Stimulated activated naive B cell treated with anti-CD40 and anti-IgM and Interleukin-4, amounts not matched to agents 10 μg/mL and 1 μg/mL and 100 μg/mL, for 72 hours (primary cell): ENCODE measurements at places on chromosomes 1 and 21.

- no peak for DNase-seq
Measured at GRCh38 chr1:154453574-154454352, 48.3 kb upstream of the TDRD10 start.

DNA sequence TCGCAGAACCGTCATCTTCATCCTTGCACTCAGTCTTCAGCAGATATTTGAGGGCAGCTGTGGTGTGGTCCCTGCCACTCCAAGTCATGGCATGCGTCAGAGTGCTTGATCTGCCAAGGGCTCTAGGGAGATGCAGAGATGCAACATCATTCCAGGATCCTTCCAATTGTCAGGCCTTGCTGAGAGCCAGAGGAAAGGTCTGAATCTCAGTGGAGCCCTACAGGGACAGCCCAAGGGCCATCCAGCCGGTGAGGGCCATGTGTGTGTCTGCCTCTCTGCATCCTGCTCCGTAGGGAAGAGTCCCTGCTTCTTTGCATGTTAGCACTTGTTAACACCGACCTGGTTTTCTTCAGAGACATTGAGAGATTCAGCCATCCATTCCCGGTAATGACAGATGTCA lies 17.6 kb downstream of the MAPKAPK2 start:
- no peak for DNase-seq

DNA sequence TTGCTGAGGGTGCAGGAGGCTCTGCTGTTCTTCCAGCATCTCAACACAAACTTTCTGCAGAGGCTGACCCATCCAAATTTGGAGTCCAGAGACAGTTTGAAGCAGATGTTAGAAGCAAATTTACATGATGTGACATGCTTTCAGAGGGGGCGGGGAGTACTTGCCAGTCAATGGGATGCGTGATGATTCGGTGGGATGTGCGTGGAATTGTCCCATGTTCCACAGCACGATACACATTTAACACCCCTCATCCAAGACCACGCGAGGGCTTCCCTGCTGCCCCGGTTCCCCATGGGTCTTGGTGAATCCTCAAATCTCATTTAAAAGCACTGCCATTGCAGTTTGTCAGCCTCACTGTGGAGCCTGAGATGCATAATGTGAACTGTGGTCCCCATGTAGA lies 78.6 kb upstream of the TLR5 start:
- no peak for DNase-seq

DNA sequence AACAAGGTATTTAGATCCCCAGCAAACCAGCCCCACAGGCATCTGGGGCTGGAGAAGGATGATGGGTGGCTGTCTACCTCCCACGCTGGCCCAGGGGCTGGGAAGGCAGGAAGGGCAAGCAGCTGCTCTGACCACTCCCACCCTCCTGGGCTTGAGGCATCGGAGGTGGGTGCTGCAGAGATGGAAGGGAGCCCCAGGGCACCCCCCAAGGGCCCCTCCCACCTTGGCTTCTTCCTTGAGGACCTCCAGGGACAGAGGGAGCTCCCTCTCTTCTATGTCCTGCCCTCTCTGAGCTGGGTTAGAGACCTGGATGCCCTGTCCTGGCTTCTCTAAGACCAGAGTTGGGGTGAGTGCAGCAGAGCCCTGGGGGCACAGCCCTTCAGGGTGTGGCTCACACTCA lies 3.1 kb downstream of the CD52 start:
- DNase-seq, result no peak

DNA sequence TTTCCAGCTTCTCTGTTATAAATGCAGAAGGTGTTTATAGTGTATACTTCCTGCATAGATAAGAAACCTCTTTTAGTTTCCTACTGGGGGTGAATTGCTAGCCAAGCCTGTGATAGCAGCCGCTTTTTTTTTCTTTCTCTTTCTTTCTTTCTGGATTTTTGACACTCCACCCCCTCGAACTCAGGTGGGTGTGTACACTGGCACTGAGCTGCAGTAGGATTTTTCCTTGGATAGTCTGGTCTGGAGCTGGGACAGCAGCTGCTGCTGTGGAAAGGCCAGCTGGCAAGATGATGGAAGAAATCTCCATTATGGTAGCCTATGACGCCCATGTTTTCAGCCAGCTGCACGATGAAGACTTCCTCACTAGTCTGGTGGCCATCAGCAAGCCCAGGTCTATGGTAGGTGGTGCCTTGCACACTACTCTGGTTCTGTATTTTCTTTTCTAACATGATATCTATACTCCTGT lies 122.5 kb upstream of the CACYBP start:
- DNase-seq, result no peak

DNA sequence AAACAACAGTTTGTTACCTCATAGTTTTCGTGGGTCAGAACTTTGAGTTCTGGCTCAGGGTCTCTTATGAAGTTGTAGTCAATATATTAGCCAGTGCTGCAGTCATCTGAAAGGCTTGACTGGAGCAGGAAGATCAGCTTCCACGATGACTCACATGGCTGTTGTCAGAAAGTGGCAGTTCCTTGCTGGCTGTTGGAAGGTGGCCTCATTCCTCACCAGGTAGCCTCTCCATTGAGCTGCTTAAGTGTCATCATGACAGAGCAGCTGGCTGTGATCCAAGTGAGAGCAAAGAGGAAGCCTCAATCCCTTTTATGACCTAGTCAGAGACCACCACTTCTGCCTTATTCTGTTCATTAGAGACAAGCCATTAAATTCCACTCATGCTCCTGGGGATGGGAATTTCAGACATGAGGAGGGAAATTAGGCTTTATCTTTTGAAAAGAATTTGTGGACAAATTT lies 5.6 kb downstream of the OSBPL9 start:
- no peak for DNase-seq

DNA sequence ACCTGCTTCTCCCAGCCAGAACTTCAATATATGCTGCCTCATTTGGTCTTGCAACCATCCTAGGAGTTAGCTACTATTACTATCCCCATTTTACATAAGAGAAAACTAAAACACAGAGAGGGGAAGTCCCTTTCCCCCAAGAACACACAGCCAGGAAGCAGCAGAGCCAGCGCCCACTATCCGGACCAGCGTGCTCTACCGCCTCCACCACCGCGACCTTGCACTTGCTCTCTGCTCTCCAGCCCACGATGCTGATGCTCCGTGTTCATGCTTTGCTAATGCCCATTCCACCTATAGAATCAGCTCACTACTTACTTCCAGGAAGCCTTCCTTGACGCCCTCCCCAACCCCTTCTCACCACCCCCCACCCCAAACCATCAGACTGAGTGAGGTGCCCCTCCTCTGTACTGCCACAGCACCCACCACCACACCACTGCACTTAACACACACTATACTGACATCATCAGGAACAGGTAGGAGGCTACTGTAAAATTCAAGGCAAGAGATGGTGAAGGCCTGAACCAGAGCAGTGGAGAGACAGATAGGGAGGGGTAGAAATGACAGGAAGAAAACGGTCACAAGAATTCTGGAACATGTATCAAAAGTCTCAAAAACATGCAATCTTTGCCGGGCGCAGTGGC lies 9.4 kb downstream of the TMEM53 start:
- peak; percentile 19 for DNase-seq

- no peak for DNase-seq
Measured at GRCh38 chr21:15749082-15749860, 19.5 kb downstream of the USP25 start.

GRCh38 chr1:3831689-3832088 lies 25.3 kb downstream of the CEP104 start:
- DNase-seq, result no peak

GRCh38 chr1:205232945-205233397 lies 5.2 kb downstream of the TMCC2 start:
- no peak for DNase-seq

DNA sequence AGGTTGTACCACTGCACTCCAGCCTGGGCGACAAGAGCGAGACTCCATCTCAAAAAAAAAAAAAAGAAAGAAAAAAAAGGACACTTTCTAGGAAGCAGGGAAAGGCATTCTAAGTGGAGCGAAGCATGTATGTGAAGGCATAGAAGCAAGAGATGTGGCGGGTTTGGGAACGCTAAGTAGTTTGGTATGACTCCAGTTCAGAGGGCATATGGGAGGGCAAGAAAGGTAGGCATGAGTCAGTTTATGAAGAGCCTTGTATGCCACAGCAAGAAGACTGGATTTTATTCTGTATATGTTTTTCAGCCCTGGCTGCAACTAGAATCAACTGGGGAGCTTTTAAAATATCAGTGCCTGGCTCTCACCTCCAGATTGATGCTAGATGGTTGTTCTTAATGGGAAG lies 4.4 kb upstream of the ELOVL1 start:
- no peak for DNase-seq

DNA sequence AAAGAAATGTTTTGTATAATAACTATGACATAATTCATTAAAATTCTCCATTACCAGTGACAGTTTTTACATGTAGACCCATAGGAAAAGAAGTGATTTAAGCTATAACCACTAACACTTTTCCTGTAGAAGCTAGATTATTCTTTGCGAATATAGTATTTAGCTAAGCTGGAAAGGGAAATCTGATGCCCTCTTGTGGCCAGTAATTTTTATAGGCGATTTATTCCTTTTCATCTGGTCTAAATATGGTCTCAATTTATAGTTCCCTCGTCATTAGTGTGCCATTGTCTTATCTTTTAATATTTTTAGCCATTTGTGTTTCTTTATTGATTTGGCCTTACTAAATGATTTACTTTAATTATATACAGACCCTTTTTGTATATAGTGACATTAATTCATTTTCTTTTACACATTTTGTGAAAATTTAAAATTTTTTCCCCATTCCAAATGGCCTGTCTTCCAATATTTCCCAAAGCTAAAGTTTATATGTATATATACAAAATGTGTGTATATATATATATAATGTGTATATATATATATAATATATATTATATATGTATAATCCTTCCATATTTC lies 26.7 kb downstream of the BTG3 start:
- no peak for DNase-seq

- DNase-seq, result no peak
Measured at GRCh38 chr1:61638296-61638695, 86.6 kb downstream of the TM2D1 start.

DNA sequence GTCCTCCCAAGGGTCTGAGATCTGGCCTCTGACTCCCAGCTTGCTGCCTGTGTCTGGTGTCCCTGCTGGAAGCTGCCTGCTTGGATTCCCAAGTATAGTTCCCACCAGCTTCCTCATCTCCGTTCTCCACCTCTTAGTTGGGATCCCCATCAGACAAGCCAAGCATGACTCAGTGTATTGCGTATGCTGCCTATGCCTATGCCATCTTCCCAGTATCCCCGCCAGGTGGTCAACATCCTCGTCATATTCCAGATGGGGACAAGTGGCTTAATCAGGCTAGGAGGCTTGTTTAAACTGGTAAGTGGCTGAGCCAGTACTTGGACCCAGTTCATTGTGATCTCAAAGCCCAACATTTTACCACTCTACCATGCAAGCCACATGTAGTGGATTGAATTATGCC lies 204.4 kb downstream of the GRIK3 start:
- DNase-seq, result no peak

DNA sequence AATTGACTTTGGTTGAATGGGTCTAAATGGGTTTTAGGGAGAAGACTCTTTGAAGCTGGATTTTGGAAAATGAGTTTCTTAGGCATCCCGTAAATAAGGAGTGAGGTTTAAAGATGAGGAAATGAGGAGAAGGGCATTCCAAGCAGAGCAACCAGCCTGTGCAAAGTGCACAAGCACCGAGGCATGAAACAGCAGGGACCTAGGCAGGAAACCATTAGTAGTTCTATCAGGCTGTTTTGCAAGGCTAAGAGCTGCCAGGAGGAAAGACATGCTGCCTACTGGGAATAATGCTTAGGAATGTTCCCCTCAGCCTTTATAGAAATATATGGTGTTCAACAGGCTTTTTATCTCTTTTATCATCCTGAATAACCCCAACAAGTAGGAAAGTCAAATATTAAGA lies 153.1 kb upstream of the FGGY start:
- DNase-seq, result no peak

GRCh38 chr1:48726557-48727215 lies 50.0 kb downstream of the BEND5 start:
- no peak for DNase-seq

DNA sequence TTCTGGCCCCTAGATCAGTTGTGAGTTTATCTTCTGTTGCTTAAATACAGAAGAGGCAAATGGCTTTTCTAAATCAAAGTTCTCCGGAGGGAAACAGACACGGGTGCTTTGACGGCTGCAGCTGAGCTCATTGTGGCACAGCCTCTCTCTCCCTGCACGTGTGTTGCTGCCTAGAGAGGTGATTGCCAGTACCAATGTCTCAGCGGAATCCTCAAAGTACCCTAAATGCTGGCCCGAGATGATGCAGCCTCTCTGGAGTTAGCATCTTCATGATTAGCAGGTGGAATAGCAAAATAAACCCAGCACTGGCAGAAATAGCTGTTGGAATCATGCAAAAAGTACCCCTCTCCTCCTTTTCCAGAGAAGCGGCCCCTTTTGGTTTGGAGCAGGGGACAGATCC lies 192.2 kb downstream of the PRDM2 start:
- DNase-seq, result no peak

GRCh38 chr1:59520194-59520593 lies 223.3 kb downstream of the FGGY start:
- DNase-seq, result no peak

- no peak for DNase-seq
Measured at GRCh38 chr1:27973771-27974416, 14.1 kb downstream of the XKR8 start.

DNA sequence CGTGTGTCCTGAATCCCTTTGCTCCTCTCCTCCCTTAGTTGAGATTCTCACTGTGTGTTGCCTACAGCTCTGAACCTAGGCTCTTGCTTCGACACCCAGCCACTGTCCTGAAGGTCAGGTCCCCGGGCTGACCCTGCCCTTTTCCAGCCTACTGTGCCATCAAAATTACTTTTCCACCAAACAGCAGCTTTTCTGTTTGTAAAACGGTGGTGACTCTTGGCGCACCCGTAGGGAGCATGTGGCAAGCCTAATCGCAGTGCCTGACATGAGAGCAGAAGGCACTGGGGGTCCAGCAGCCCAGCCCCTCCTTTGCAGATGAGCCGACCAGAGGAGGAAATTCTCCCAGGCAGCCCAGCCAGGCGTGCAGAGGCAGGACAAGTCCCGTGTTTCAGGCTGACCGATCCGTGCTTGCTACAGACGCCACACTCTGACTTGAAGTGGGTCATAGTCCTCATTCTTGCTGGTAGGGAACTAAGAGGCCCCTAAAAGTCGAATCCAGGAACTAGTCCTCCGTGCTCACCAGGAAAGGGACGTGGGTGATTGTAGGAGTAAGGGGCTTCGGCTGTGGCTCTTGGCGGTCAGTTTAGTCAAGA lies 6.8 kb downstream of the GPR137B start:
- no peak for DNase-seq

DNA sequence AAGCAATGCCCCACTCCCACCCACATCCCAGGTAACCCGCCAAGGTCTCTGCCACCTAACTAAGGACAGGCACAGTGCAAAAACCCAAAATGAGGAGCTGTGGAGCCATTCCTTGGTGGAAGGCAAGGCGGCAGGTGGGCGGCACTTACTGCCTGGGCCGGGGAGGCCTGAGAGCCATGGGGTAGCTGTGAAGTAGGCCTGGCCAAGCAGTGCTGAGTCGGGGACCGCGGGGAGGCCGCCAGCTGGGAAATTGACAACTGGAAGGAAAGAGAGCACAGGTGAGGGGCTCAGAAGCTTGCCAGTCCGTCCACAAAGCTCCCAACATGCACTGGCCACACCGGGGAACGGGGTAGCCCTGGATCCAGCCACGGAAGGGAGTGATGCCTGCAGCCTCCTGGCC lies 85.3 kb downstream of the NPHP4 start:
- DNase-seq, result no peak

GRCh38 chr1:114558544-114558943 lies 22.9 kb downstream of the BCAS2 start:
- no peak for DNase-seq
